ENCODE measurements at places on chromosomes 13 and 19. TPM values are rescaled to one million over a fixed set of nuclear protein-coding genes. Genes with fewer than 3 reads are reported as not detected.

The MCEMP1 gene
- not detected for total RNA-seq

The VSTM2B gene
- total RNA-seq = not detected

DNA sequence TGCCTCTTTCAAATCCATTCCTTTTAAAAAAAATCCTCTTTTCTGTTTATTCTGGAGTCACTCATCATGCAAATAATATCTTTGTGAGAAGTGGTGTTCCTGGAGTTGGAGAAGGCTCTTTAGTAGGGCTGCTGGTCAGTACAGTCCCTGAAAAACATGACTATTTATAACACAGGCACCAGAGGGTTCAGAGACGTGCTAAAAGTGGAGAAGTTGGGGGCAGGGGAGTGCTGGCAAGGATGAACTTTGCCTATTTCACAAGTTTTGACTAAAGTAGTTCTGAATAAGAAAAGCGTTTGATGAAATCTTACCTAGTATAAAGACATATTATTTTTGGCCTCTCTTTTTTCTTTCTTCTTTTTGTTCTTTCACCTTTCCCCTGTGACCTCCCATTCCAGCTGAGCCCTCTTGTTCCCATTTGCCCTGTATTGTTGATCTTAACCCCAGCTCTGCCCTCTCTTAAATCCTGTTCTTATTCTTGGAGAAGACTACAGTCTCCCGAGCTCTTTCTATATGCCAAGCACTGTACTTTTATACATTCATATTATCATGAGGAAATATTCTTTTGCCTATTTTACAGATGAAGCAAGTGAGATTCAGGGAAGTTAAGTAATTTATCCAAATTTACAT, 129.1 kb downstream of the TM9SF2 start:
- no peaks in the 10 kb centered on the region for H3K27me3 ChIP-seq
- no peak for DNase-seq
- H3K27ac ChIP-seq = no peak overlapping the region
- H3K4me3 ChIP-seq = no peak overlapping the region

DNA sequence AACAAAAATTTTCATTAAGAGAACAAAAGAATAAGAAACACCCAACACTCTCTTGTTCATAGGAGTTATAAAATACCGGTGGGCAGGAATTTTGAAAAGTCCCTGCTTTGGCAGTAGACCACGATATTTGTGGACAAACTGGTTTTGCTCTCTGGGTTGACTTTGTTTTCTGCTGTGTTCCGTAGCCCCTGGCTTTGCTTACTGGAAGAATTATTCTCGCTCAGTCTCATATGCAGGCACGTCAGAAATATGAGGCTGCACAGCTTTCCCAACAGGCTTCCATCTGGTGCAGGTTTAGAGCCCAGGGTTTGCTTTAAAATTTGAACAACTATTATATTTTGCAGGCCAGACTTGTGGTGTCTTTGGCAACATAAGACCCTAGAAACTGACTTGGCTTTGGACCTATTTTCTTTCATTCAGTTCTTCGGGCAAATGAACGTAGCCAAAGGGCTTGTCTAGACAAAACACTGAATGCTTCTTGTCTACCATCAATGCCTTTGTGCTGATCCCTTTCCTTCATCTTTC, 2012.6 kb downstream of the PCDH9 start:
- H3K36me3 ChIP-seq = no peaks in the 10 kb centered on the region
- H3K27ac ChIP-seq = no peak overlapping the region
- H3K4me1 ChIP-seq = no peaks in the 10 kb centered on the region
- DNase-seq = no peak

GRCh38 chr19:17754634-17755442, 3.6 kb downstream of the FCHO1 start:
- H3K4me1 ChIP-seq = peaks cover 3% of the 10 kb centered on the region
- no peak overlapping the region for H3K4me3 ChIP-seq
- no peaks in the 10 kb centered on the region for H3K36me3 ChIP-seq
- no peak overlapping the region for H3K27ac ChIP-seq

GRCh38 chr13:74037762-74038161, 96.4 kb downstream of the KLF12 start:
- no peak overlapping the region for H3K27ac ChIP-seq
- H3K27me3 ChIP-seq = no peaks in the 10 kb centered on the region
- no peaks in the 10 kb centered on the region for H3K4me1 ChIP-seq
- H3K36me3 ChIP-seq = no peaks in the 10 kb centered on the region
